Activated CD8-positive, alpha-beta memory T cell treated with anti-CD3 and anti-CD28 coated beads for 1 hour (primary cell): ENCODE measurements at places on chromosomes 3 and 15.

DNA sequence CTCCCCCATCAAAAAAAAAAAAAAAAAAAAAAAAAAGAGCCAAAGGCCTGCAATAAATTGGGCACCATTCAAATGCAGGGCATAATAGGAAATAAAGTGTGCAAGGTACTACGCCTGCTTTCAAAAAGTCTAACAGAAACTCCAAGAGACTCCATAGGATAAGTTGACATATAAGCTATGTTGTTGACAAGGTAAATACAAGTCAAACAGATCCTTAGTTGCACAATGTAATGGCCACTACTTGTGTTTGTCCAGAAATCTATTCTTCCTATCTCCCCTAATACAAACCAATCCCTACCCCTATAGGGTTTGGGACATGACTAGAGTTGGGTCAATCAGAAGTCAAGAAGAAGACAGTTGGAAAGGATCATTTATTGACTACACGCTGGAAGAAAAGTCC lies 16.0 kb downstream of the MAP4 start:
- DNase-seq: no peak

DNA sequence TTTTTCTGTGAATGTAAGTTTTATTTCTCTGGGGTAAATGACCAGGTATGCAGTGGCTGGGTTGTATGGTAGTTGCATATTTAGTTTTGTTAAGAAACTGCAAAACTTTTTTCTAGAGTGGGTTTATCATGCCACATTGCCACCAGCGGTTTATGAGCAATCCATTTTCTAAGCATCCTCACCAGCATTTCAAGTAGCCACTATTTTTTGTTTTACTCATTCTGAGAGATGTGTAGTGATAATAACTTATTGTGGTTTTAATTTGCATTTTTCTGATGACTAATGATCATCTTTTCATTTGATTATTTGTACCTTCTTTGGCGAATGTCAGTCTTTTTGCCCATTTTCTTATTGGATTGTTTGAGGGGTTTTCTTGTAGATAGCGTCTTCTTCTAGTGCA lies 56.2 kb downstream of the SPRED1 start:
- no peak for DNase-seq

DNA sequence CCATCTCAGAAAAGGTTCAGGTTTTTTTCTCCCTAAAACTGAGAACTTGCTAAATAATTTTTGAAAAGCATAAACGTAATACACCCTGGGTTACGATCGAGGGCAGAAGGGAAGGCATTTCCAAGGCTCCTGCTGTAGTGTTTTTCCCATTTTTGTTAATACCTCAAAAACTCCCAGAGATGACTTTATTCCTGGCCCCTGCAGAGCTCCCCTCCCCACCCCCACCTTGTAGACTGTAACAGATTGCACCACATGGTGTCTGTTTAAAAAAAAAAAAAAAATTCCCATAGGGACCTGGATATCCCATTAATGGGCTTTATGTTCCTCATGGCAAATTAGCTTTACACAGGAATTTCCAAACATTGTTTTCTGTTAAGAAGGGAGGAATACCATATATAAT lies 38.2 kb downstream of the FEZF2 start:
- DNase-seq: no peak

- DNase-seq: no peak
Measured at GRCh38 chr3:49668861-49669260, 5.3 kb upstream of the APEH start.

GRCh38 chr3:172648747-172649146 lies 62.1 kb downstream of the NCEH1 start:
- DNase-seq: no peak

DNA sequence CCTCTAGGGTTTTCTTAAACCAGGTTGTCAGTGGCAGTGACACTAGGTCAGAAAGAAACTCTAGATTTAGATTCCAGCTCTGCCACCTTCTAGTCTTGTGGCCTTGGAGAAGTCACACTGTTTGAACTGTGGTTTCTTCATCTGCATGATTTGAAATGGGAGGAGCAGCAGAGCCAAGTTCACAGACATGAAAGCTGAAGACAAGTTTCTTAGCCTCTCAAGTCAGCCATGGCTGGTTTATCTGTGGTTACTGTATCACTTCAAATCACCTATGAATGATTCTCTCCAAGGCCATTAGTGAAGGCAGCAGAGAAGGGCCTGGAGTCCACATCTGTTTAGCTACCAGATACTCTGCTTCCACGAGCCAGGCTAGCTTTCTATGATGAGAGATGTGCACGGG lies 15.6 kb downstream of the CLEC3B start:
- no peak for DNase-seq

DNA sequence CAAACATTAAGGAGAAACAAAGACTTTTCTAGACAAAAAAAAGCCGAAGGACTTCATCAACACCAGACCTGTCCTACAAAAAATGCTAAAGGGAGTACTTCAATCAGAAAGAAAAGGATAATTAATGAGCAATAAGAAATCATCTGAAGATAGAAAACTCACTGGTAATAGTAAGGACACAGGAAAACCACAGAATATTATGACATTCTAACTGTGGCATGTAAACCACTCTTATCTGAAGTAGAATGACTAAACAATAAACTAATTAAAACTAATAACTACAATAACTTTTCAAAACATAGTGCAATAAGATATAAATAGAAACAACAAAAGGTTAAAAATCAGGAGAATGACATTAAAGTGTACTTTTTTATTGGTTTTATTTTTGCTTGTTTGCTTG lies 584.5 kb upstream of the CCDC54 start:
- DNase-seq: no peak

DNA sequence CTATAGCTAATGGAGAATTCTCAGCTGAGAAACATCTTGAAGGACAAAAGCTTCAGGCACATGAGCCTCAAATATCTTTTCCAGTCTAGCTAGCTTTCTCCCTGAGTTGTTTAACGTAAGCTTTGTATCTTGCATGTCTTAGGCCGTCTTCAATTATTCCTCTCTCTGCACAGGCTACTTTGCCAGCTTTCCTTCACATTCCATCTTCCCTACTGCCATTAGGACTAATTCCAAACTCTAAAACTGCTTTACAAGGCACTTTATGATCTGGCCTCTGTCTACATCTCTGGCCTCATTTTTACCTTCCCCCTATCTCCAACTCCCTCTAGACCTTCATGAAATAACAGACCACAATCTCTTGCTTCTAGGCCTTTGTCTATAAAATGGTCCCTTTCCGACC lies 171.4 kb downstream of the GREM1 start:
- no peak for DNase-seq

- DNase-seq: no peak
Measured at GRCh38 chr15:73751511-73751898, 1.6 kb downstream of the INSYN1 start.

DNA sequence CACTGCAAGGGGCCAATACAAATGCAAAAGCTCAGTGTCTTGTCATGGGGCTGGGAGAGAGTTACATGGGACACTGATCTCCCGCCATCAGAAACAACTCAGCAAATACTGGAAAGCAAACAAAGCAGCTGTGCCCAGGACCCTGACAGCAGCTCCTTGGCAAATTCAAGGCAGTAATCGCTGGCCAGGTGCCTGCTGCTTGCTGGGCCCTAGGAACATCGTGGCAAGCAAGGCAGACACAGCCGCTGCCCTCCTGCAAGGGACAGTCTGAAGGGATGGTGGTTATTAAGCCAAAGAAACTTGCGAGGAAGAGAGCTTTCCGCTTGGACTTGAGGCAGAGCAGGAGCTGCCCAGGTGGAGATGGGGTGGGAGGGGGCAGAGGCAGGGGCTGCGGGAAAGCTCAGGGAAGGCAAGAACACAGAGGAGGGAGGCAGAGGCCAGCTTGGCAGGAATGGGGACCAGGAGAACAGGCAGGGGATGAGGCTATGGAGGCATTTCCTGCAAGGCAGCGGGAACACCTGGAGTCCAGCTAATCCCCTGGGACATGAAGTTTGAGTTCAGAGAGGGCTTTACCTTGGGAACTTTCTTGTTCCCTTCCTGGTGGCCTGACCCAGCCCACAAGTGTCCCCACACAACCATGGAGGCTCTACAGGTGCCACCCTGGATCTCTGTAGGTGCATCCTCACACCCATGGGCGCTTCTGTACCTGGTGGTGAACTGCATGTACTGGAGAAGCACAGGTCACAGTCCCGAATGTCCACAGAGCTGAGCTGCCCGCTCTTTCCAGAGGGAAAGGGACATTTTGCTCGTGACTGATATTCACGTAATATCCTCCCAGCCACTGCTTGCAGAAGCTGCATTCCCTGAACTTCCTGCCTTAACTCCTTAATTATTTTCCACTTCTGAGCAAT lies 78.7 kb upstream of the ATP2B2 start:
- DNase-seq: no peak

GRCh38 chr15:75112278-75112847 lies 89.0 kb downstream of the PPCDC start:
- no peak for DNase-seq

- no peak for DNase-seq
Measured at GRCh38 chr15:88705769-88706165, 67.0 kb downstream of the ISG20 start.

- DNase-seq: no peak
Measured at GRCh38 chr3:158314426-158315357, 204.8 kb downstream of the RSRC1 start.

DNA sequence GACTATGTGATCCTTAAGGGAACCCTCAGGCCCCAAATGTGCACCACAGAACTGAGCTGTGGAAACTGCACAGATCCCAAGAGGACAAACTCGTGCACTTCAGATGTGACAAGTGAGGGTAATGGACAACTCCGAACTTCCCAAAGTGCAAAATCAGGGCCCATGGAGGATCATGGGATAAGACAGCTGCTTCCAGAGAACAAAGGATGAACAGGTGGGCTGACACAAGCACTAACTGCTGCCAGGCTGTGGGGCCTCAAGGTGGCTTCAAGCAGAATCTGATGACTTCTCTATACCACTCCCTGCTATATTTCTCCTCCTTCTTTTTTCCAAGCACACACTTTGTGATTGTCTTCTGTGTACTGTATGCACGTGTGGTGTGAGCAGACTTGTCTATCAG lies 5.4 kb downstream of the TARS3 start:
- DNase-seq: no peak

GRCh38 chr3:130276203-130276803 lies 69.2 kb upstream of the COL6A5 start:
- DNase-seq: no peak

- no peak for DNase-seq
Measured at GRCh38 chr3:108099244-108099643, 8.4 kb upstream of the CD47 start.

DNA sequence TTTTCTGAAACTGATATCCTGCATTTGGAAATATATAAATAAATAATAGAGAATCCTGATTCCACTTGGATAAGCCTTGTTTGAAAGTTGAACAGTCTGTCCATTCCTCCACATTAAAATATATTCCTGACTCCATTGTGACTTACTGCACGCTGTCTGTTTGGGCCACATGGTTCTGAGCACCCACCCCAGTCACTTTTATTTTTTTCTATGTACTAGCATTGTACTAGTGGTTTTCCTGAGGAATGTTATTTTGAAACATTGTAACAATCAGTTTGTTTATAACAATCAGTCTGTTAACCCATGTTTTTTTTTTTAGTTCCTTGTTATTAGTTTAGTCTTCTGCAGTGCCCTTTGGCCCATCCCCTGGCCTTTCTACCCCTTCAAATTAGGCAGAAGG lies 87.4 kb upstream of the CCNL1 start:
- no peak for DNase-seq

GRCh38 chr3:187295316-187296034 lies 3.9 kb upstream of the MASP1 start:
- no peak for DNase-seq

DNA sequence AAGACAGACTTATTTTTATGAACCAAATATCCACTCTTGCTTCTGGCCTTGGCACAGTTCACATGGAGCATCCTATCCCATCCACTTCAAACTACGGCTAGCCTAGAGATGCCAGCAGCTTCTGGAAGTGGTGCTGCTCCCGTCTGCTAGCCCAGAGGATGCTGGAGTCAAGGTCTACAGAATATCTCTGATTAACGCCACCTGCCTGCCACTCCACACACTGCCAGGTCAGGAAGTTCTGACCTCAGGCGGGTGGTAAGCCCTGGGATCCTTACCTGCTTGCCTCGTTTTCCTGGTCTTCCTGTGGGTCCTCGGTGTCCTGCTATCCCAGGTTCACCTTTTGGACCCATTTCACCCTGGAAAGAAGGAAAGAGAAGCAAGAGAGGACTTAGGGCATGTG lies 42.9 kb downstream of the EAF1 start:
- no peak for DNase-seq

- no peak for DNase-seq
Measured at GRCh38 chr15:60859996-60860494, 369.1 kb downstream of the RORA start.

GRCh38 chr3:53511246-53511645 lies 16.8 kb downstream of the CACNA1D start:
- no peak for DNase-seq

DNA sequence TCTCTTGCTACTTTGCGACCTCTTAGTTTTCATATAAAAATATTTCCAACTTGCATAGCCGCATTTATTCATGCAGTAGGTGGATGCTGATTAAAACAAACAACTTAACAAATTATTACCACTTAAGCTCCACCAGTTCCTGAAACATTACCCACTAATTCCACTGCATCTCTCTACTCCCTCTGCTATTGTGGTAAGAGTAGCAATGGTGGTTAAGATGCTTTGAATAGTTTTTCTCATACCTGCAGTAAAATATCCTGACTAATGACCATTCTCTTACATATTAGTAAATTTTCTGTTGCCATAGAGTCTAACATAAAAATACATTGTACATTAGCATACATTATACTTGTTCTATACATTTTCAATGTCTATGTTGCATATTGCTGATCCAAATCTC lies 397.6 kb upstream of the PLSCR5 start:
- no peak for DNase-seq

- no peak for DNase-seq
Measured at GRCh38 chr3:16056217-16056616, 118.3 kb upstream of the GALNT15 start.

DNA sequence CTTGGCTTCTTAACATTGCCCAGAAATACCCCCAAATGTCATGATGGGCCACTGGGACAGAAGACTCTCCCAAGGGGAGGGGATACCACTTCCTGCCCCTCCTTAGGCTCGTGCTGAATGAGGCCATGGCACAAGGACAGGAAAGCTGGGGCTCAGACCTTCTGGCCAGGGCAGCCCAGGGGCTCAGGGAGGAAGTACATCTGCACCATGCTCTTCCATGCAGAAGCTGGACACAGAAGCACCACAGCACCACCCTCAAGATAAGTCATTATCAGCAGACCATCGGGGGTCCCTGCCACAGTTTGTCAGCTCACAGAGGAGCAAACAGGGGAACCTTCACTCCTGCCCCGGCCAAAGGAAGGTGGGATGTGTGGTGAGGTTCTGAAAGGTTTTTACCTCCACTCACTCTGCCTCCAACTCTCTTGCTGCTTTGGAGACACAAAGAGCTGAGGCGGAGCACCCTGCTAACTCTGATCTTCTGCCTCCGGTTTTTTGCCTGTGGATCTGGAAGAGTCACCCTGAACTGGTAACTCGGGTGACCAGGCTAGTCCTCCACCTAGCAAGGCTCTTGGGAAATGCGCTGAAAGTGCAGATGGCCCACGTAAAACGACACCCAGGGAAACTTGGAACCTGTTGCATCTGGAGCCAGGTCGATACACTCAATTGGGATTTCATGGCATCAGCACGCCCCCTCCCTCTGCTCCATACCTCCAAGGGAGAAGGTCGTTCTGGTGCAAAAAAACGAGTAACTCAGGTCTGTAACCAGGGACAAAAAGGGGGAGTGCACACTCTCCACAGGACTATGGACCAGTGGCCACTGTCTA lies 8.3 kb downstream of the BMF start:
- no peak for DNase-seq
